ENCODE measurements at places on chromosomes 2 and 18.
A peak's percentile ranks its signal among the peaks of the same experiment; 100 is the strongest.

- DNase-seq = no peak
Measured at GRCh38 chr2:64423303-64423702, 30.7 kb upstream of the LGALSL start.

- DNase-seq = no peak
Measured at GRCh38 chr2:113018509-113018908, 13.2 kb downstream of the IL36A start.

GRCh38 chr18:43571078-43571689, 293.9 kb upstream of the SYT4 start:
- DNase-seq = peak; percentile 29

GRCh38 chr2:26692279-26692896, at the start of gene KCNK3:
TSS of gene KCNK3 (plus strand) at chr2:26692722. CDS start at chr2:26692876, 154 bp downstream.
- DNase-seq = no peak

GRCh38 chr18:48772457-48772856, 178.3 kb downstream of the SMAD7 start:
- DNase-seq = no peak

GRCh38 chr2:138779781-138780445, at the start of gene NXPH2:
TSS of gene NXPH2 (minus strand) at chr2:138780390. CDS start at chr2:138780241, 149 bp downstream.
- no peak for DNase-seq

DNA sequence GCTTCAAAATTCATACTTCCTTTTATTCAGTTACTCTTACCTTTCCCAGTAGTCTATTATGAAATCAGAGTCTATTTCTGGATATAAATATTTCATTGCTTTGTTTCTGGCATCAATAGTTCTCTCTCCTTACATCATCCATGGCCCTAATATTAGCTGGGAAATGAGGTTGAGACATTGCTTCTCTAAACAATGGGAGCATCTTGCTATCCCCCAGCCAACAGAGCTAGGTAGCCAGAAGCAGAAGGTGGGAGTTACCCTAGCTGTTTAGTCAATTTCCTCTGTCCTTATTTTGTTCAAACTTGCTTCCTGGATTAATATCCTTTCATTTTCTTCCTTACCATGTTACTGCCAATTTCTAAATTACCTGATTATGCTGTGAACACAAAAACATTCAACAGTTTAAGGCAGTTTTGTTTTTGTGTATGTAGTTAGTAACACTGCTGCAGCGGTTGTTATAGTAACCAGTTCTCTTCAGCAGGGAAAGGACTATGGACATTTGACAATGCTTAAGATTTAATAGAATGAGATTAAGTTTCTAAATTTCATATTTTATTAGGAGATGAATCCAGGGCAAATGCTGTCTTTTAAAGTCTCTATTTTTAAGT, 160.5 kb upstream of the KCNJ3 start:
- no peak for DNase-seq

DNA sequence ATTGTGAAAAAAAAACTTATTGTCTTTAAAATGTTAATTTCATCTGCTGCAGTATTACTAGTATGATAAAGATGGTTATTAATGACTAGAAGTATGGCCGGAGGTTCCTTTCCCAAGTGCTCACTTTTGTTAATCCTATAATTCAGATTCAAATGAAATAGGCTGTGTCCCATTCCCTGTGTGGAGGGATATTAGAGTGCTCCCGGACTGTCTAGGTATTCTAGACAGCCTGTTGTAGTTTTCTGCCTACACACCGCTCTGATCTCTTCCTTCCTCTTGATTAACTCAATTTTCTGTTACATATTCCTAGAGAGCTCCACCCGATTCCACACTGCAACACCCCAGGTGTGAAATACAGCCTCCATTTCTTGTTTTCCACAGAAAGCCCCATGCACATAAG, 15.4 kb upstream of the DSC3 start:
- no peak for DNase-seq

DNA sequence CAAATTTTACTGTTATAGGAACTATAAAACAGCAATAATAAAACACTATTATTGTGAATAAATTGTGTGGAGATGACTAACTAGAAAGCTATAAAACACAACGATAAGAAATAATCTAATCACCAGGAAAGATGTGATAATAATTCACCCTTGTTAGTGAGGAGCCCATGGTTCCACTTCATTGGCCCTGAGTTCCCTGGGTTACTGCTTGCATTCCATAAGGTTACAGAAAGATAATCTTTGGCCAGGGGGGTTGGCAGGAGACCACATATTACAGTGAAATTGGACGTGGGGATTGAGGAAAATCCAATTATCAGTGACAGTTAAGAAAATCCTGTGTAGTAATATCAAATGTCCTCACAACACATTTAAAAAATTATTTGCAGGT, 2.5 kb upstream of the CPO start:
- no peak for DNase-seq

DNA sequence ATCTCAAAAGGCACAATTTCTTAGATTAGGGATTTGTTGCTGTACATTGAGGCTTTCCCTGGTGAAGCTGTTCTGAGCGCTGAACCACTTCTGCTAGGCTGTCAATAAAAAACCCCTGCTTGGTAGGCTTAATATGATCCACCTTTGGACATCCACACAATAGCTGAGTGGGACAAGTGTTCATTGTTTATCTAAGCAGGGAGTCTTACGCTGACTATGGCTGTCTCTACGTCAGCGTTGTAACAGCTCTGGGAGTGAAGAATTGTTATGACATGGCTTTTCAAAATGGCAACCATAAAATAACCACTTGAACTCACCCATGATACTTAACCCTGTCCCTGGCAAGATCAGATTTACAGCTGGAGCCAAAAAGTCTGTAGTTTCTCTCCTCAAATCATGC, 111.5 kb upstream of the SULT1C3 start:
- DNase-seq = no peak

- DNase-seq = no peak
Measured at GRCh38 chr18:48066225-48066652, 135.8 kb upstream of the SMAD2 start.

GRCh38 chr2:86193901-86194567, 1.2 kb downstream of the IMMT start:
- peak; percentile 6 for DNase-seq

- DNase-seq = no peak
Measured at GRCh38 chr2:26650713-26651469, 9.7 kb upstream of the CIB4 start.

DNA sequence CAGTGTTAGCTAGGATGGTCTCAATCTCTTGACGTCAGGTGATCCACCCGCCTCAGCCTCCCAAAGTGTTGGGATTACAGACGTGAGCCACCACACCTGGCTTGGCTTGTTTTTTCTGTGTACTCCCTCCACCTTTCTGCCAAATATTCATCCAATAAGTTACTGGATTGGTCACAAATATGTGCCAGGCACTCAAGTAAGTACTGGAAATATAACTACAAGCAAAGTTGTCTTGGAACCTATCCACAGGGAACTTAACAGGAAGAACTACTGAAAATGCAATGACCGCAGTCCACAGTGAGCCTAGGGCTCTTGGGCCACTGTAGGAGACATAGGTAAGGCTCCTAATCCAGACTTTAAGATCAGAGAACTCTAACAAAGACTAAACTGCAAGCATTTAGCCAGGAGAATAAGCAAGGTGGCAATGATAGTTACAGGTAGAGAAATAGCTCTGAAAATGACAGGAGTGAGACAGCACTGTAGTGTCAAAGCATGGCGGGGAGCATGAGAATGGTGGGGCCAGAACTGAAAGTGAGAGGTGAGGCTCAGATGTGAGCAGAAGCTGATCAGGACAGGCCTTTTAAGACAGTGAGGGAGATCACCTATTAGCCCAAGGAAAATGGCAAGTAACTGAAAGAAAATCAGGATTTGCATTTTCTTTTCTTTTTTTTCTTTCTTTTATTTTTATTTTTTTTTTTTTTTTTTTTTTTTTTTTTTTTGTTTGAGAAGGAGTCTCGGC, 252.1 kb downstream of the RBM43 start:
- no peak for DNase-seq

GRCh38 chr2:186991766-186992417, 142.9 kb upstream of the ZSWIM2 start:
- DNase-seq = no peak

DNA sequence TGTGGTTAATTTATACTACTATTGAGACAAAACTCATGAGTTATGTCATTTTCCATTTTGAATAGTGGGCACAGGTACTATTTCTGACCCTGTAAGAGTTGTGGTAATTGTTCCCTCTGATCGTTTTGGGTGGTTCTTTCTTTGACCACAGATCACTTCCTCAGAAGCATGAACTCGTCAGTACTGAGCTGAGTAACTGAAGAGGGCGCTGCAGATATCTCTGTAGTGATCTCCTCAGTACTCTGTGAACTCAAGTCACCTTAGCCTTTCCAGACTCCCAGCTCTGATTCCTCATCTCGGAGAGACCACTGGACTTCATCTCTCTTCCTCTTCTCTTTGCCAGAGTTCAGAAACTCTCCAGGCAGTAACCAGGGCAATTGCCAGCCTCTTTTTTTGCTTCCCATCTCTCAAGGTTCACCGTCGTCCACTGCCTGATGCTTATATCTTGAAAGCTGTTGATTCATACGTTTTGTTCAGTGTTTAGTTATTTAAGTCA, 9.4 kb upstream of the IL1RL1 start:
- peak; percentile 44 for DNase-seq

GRCh38 chr2:107648781-107649404, 177.8 kb upstream of the RGPD4 start:
- no peak for DNase-seq

GRCh38 chr18:23701017-23701416, 11.8 kb downstream of the LAMA3 start:
- DNase-seq = no peak

- no peak for DNase-seq
Measured at GRCh38 chr2:102737431-102737830, 24.4 kb upstream of the TMEM182 start.

DNA sequence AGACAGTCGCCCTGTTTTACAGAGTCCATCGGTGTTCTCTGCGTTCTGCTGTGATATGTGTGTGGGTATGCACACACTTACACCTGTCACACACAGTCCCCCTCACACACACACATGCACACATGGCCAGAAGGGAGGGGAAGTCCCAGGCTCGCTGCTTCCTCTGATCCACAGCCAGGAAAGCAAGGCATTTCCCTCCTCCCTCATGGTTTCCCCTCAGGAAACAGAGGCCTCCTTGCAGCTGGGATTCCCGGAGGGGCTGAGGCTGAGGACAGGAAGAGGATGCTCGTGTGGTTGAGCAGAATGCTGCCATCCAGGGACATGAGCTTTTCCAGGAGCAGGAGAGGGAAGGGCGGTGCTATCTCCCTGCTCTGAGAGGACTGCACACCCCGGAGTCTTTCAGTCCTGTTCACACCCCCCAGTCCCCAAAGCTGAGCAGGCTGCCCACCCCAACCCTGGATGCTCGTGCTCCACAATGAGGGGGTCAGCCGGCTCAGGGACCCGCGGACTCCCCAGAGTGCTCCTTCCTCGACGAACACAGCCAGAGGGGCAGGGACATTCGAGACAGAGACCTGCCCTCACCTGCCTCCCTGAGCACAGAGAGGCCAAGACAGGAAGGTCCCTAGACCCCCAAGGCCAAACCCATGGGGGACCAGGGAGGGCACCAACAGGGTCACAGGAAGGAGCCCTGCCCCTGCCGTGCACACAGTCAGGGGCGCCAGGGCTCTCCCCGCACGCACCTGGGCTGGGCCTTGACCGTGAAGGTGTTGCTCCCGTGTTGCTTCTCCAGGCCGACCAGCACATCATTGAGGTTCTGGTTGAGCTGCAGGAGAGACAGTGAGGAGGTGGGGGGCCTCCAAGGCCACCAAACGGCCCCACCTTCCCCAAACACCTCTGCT, 45.3 kb downstream of the BIN1 start:
- peak; percentile 9 for DNase-seq

- no peak for DNase-seq
Measured at GRCh38 chr18:23629444-23629946, 33.2 kb downstream of the ANKRD29 start.

GRCh38 chr18:73670039-73670438, 477.6 kb downstream of the FBXO15 start:
- DNase-seq = peak; percentile 56

GRCh38 chr2:177669625-177670330, 277.2 kb downstream of the AGPS start:
- DNase-seq = peak; percentile 17

- no peak for DNase-seq
Measured at GRCh38 chr2:129469871-129470270, 509.6 kb upstream of the RAB6C start.

- DNase-seq = no peak
Measured at GRCh38 chr2:169520896-169521295, 11.4 kb downstream of the KLHL41 start.

DNA sequence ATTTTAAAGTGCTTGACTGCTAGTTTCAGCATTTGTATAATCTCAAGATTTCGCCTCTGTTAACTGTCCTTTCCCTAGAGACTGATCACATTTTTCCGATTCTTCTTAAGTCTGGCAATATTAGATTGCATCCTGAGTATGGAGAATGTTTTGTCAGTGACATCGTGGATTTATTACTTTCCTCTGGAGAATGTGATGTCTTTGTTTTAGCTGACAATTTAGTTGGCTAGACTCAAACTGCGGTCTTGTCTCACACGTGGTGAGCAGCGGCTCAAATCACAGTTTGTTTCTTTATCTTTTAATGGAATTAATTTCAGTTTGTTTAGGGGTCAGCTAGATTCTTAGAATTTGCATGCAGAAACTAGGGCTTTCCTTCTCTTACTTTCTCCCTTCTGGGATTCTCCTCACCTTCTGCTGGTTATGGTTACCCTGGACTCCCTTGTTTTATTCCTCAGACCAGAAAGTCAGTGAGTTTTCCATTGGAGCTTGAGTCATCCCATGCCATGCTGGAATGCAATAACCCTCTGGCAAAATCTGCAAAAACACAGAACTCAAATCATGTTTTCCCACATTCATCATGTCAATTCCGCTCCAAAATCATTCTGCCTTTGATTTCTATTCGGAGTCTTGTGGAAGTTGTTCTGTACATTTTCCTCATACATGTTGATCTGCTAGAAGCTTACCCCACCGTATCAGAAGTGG, 327.2 kb upstream of the TRIB2 start:
- peak; percentile 66 for DNase-seq

DNA sequence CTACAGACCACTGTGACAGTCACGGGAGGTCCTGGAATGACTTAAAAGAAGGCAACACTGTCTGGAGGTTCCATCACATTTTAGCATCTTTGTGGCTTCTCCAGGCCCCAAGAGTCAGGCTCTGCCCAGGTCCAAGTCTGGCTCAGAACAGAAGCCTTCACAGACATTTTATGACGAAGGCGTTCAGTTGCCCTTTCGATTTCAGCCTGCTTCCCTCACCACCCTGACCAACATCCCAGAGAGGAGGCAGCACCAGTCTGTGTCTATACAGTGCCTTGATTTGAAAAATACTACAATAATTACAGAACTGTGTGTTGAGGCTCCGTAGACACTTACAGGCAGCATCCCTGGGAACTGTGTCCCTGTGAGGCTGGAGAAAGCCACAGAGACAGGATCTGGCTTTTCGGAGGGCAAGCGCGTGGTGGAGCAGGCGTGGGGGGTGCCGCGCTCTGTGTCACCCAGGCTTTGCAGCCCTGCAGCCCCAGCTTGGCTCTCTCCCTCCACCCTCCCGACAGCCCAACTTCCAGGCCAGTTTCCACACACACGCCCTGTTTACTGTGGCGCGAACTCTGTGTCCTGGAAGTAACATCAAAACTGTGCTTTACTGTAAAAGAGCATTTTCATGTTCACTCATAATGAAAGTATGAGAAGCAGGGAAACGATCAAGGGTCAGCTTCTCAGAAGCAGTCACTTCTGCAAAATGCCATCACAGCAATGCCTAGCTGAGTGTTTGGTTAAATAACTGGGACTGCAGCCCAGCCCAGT, 153.5 kb upstream of the ALKAL2 start:
- no peak for DNase-seq
